ENCODE measurements at places on chromosomes 16 and 17. TPM values are rescaled to one million over a fixed set of nuclear protein-coding genes. Genes with fewer than 3 reads are reported as not detected.

NPW gene
- 0.43 TPM for total RNA-seq

XAF1 gene
- 40.0 TPM for total RNA-seq

RTN4RL1 gene
- 0.09 TPM for total RNA-seq

NOXO1 gene
- 0.14 TPM for total RNA-seq

CES1 gene
- 2.5 TPM for total RNA-seq

DHX58 gene
- total RNA-seq, result 9.8 TPM

ERN2 gene
- total RNA-seq, result not detected

GPR139 gene
- not detected for total RNA-seq

HSD17B2 gene
- total RNA-seq, result 4.4 TPM

TNFSF13 gene
- 0.74 TPM for total RNA-seq

FBXO39 gene
- total RNA-seq, result 0.14 TPM

NTHL1 gene
- 33.8 TPM for total RNA-seq

HS3ST6 gene
- total RNA-seq, result not detected

MCRIP2 gene
- 15.2 TPM for total RNA-seq

QRICH2 gene
- 3.0 TPM for total RNA-seq

SLC5A11 gene
- total RNA-seq, result not detected

CFAP97D1 gene
- under 0.01 TPM for total RNA-seq

DNAH2 gene
- total RNA-seq, result 0.57 TPM

HOXB9 gene
- total RNA-seq, result not detected

KRT16 gene
- 0.37 TPM for total RNA-seq

GPR179 gene
- under 0.01 TPM for total RNA-seq

Data from smooth muscle cell of bladder (primary cell).